ENCODE measurements at places on chromosomes 5 and 9.

DNA sequence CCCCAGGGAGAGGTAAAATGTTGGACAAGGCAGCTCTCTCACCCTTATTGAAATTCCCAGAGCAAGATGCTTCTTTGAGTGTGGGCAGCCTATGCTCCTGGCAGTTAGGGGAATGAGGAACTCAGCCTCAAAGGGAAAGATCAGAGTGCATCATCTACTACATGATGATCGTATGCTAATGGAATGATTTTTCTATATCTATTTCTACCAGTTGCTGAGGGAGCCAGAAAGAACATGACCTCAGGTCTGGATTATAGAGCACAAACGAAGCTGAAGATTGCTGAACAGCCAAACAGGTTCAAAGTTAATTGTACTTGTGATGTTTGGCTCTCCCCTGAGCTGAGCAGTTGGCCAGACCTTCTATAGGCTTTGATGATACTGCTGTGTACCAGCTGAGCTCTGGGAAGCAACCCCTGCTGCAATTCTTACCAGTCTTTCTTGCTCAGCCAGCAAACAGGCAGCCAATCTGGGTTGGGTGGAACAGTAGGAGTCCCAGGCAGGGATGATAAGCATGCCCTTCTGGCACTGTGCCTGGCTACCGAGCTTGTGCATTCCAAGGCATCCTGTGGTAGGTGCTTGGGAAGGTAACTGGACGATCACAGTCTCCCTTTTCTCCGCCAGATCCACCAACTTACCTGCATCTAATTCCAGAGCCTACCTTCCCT is 10.3 kb upstream of the FBXL7 start:
- DNase-seq = no peak

GRCh38 chr9:81071108-81071507 is 618.2 kb downstream of the TLE1 start:
- no peak for DNase-seq

GRCh38 chr9:91732187-91733005 is 217.6 kb downstream of the ROR2 start:
- no peak for DNase-seq

- no peak for DNase-seq
Observed at GRCh38 chr5:165209101-165209727, 1703.8 kb downstream of the MAT2B start.

DNA sequence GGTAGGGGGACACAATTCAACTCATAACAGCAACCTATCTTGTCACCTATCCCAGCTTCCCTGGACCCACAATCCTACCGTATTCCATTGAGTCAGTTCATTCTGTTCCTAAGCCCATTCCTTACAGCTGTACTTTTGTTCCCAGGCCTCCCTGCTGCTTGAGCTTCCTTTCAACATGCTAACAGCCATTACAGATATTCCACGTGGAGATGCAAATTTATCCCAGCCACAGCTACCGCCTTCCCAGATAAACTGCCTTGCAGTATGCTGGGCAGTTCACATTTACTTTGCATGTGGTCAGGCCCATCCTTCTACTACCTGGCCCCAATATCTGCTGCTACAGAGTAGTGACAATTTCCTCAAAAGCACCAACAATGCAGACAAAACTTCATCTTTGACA is 23.0 kb downstream of the RIGI start:
- DNase-seq = no peak

DNA sequence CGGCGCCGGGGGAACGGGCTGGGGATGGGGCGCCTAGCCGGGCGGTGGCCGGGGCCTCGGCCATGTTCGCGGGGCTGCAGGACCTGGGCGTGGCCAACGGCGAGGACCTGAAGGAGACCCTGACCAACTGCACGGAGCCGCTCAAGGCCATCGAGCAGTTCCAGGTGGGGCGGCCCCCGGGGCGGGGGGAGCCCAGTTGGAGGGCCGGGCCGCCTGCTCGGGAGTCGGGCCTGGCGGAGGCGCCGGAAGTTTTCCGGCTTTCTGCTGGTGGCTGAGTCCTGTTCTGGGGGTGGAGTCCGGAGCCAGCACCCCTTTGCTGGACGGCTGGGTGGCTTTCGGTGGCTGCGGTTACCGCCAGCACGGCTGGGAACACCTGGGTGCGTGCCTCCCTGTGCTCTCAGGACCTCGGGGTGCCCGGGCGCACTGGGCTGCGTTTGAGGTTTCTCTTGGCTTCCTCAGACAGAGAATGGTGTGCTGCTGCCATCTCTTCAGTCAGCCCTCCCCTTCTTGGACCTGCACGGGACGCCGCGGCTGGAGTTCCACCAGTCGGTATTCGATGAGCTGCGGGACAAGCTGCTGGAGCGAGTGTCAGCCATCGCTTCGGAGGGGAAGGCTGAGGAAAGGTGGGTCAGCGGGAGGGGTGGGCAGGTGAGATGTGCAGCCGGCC is 454 bp downstream of the NELFB start:
- peak; percentile 86 for DNase-seq

- no peak for DNase-seq
Observed at GRCh38 chr9:108786901-108787689, 68.7 kb downstream of the ACTL7B start.

GRCh38 chr5:32029261-32029660 is 144.9 kb downstream of the GOLPH3 start:
- no peak for DNase-seq

DNA sequence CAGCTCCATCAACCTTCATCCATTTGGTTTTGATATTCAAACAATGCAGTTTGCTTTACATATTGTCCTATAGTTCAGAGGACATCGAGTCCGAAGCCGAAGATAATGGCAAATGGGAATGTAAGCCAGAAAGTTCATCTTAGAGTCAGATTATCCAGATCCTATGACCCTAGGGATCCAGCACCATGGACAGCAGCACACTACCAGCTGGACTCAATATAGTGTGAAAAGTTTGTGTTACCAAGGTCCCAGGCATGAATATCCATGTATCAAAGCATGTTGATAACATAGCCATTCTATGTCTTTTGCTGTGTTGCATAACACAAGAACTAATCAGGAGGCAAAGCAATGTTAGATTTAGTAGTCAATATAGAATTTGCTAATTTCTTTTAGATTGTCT is 46.3 kb downstream of the FSTL4 start:
- DNase-seq = no peak

DNA sequence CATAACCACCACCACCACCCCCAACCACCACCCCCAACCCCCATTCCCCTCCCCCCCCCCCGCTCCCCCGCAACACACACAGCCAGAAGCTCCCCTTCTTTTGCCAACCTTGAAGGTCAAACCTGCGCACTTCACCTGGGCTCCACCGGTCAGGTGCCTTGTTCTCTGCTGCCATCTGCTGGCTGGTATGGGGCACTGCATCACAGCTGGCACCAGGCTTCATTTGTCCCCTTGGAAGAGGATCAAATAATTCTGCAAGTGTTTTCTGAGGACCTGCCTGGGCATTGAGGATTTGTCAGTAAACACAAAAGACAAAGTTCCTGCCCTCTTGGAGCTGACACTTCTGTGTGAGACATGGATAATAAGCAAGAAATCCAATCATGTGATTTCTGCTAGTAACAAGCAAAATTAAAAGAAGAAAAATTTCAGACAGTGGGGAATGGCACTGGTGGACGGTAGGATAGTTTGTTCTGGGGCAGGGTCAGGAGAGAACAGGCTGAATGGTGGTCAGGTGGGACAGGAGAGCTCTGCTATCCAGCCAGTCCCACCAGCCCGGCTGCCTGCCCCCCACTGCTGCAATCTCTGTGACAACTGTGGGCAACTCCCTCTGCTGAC is 55.6 kb upstream of the LMX1B start:
- DNase-seq = peak; percentile 77

DNA sequence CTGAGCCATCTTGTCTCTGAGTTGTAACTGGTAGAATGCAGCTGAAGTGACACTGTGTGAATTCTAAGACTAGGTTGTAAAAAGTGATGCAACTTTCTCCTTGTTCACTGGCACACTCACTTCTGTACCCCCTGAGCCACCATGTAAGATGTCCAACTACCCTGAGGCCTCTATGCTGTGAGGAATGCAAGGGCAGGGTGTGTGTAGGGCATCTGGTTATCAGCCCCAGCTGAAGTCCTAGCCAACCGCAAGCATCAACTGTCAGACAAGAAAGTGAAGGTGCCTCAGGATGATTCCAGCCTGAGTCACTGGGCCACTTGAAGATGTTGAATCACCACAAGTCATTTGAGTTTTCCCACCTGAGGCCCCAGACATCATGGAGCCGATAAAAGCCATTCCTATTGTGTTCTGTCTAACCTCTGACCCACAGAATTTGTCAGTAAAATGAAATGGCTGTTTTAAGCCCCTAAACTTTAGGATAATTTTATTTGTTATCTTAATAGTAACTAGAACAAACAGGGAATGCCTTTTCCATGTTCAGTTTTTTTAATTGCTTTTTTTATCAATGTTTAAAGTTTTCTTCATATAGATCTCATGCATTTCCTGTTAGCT is 18.7 kb upstream of the RHOBTB3 start:
- DNase-seq = no peak

GRCh38 chr5:170882345-170882744 is 20.5 kb downstream of the RANBP17 start:
- no peak for DNase-seq

- DNase-seq = no peak
Observed at GRCh38 chr5:80895523-80895922, 64.6 kb upstream of the RASGRF2 start.

- DNase-seq = no peak
Observed at GRCh38 chr5:161403996-161404395, 142.5 kb downstream of the GABRB2 start.
